ENCODE measurements at places on chromosomes 11 and 22.

DNA sequence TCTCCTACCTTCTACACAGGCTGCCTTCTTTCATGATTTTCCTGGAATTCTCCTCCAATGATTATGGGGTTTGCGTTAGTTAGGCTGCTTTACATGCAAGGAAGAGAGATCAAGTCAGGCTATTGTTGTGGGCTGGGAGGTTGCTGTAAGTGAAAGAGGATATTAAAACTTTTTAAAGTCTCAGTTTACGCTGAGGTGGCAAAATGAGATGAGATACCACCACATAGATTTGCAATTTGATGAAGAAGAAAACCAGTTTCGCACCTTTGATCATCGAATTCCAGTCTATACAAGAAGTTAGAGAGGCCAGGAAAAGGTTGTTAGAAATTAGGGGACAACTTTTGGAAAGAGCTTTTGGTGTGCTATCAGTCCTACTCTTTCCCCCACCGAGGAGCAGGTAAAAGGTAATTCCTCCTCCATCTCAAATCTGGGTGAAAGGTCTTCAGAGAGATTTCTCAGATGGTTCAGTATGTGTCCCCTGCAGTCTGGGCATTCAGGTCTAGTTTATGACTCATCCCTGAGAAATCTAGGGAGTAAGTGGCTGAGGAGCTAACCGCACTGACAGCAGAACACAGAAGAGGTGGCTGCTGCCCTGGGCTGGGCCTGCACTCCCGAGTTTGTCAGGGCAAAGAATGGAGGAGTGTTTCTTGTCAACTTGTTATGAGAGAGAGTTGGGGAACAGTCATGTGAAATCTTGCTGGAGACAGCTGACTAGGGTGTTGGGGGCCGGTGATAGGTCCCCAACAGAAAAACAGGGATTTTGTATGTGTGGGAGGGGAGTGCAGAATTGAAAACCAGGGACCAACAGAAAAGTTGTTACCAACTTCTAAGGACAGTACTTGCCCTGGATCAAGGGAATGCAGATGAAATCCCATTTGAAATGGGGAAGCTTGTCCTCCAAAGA, 34.7 kb downstream of the CCDC83 start:
- DNase-seq = no peak

DNA sequence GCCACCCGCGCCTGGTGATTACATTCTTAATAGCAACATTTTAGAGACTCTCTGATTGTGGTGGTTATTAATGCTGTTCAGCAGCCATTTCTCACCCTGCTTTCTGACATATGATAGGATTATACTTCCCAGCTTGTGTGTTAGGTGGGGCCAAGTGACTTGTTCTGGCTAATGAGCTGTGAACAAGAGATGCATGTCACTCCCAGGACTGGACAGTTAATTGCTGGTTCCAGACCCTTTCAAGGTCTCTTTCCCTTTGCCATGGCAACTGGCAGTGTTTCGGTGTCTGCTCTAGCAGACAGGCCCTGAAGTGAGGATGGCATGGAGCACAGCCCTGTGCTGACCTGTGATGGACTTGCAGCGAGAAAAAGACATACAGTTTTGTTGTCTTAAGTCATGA, 8.9 kb upstream of the PTPRJ start:
- no peak for DNase-seq

DNA sequence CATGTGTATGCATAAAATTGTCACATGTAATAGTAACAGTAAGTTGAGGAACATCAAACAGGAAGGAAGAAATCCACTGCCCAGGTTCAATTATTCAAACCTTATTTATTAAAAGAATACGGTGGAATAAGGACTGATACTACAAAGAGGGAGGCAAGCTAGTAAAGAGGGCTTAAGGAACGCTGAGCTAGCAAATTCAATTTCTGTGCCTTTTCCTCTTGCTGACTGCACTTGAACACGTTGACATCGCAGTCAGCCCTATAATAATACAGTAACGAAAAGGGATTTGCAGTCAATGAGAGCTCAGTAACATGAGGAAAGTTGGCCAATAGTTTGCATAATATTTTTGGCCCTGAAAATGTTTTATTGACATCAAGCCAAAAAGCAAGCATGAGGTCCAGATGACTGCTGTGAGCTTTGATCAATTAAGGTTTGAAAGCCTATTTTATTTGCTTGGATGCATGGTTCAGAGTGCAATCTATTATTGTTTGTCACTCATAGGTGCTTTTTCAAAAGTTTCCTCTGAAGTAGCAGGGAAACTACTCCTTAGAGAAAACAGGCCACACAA, 861.8 kb downstream of the LRRC4C start:
- no peak for DNase-seq

GRCh38 chr11:131666006-131666405, 295.6 kb downstream of the NTM start:
- DNase-seq = no peak

DNA sequence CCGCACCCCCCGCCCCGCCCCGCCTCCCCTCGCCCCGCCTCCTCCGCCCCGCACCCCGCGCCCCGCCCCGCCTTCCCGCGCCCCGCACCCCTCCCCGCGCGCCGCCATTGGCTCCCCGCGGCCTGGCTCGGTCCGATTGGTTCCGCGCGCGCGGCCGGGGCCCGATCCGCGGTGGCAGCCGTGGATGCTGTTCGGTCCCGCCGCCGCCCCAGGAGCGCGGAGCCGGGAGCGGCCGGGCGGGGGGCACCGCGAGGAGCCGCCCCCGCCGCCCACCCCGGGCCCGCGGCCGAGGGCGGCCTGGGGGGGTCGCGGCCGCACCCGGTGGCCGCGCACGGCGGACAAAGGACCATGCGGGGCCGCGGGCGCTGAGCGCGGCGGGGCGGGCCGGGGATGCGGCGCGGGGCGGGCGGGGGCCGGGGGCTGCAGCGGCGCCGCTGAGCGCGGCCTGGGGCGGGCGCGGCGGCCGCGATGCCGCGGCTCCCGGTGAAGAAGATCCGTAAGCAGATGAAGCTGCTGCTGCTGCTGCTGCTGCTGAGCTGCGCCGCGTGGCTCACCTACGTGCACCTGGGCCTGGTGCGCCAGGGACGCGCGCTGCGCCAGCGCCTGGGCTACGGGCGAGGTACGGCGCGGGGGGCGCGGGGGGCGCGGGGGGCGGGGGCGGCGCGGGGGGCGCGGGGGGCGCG, at the start of gene B4GALNT4:
Gene B4GALNT4, plus strand, starts transcription at position 164 of the 683 bp plus-strand sequence. Its CDS starts 305 bp downstream, at position 469.
- DNase-seq = no peak

- no peak for DNase-seq
These were observed 272.5 kb downstream of the BUD13 start for GRCh38 chr11:116500026-116500946.

GRCh38 chr11:18769802-18770456, 21.7 kb downstream of the PTPN5 start:
- peak; percentile 50 for DNase-seq

- DNase-seq = no peak
These were observed 332.7 kb downstream of the CASP12 start for GRCh38 chr11:104565583-104565961.

DNA sequence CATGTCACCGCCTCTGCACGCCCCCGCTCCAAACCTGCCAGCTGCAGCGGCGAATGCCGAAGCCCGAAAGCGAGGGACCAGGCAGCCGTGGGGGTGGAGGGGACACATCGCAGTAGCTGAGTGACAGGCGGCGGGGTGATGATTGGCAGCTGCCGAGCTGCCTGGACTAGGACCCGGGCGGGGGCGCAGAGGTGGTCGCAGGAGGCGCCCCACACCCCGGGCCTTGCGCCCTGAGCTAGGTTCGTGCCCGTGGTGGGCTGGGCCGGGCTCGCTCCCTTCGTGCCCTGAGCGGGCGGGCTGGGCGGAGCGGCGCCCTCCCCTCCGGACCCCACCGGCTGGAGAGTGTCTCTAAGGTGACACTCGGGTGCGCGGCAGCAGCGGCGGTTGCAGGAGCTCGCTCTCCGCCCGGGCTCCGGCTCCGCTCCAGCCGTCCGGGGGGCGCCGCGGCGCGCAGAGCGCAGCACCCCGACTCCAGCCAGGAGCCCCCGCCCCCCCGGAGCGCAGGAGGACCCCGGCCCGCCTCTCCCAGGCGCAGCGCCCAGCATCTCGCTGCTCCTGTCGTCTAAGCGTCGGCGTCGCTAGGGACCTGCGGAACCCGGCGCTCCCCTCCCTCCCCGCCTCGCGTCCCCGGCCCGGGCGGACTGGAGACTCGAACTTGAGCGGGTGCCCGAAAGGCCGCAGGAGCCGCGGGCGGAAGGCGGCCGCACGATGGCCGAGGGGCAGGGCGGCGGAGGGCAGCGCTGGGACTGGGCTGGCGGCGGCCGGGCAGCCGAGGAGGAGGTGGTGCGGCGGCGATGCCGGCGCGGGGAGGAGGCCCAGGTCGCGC, 14.5 kb upstream of the DGKZ start:
- DNase-seq = no peak

DNA sequence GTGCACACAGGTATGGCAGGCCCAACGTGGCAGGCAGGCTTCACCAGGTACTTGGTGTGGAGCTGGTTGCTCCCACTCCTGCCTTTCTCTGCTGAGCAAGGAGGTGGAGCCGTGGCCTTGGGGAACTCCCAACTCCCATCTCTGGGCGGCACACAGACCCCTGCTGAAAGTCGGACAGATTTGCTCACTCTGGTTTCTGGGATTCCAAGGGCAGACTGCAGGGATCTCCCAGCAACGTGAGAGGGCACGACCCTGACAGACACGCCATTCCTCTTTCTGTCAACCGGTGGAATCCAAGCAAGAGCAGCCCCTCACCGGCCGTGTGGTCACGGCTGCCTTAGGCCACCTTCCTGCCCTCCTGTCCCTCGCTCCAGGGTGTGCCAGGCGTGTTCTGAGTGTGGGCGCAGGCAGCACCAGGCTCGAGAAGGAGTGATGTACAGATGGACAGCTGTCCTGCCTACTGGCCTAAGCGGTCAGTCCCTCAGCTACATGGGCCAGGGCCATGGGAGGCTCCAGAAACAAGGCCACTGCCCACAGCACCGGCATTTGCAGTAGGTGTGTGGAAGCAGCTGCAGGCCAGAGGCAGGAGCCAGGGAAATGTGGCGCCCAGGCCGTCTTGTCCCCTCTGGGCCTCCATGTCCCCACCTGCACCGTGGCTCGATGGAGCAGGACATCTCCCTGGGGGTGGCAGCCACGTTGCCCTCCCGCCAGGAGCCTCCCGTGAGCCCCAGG, 13.7 kb upstream of the PPARA start:
- DNase-seq = no peak

- no peak for DNase-seq
These were observed 55.0 kb upstream of the ARFGAP3 start for GRCh38 chr22:42912059-42912458.

GRCh38 chr22:37716708-37717107, 19.9 kb downstream of the TRIOBP start:
- DNase-seq = no peak

DNA sequence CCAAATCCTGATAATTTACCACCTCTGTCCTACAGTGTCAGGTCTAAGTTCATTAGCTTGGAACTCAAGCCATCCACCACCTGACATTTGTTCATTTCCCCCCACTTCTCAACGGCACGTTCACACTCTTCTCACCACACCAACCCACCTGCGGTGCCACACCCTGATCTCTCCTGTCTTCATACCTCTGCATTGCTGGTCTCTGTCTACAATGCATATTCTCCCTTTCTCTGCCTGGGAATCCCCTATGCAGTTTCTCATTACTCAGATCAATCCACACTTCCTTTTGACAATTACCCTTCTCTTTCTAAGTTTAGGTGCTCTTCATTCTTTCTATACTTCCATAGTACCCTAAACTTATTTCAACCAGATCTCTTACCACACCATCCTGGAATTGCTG, 20.4 kb upstream of the EMSY start:
- peak; percentile 22 for DNase-seq

DNA sequence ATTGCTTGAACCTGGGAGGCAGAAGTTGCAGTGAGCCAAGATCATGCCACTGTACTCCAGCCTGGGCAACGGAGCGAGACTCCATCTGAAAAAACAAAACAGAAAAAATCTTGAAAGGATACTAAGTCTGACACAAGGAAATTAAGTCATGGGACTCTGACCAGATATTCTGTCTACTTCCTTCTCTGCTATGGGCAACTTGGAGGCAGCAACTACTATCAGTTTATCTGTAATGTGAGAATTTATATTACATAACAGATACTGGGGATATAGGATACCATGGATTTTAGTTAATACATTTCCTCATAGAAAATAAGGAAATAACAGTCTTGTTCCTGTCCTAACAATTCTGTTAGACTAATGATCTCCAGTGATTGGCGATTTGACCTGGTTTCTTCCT, 1.6 kb upstream of the SGSM3 start:
- DNase-seq = no peak

DNA sequence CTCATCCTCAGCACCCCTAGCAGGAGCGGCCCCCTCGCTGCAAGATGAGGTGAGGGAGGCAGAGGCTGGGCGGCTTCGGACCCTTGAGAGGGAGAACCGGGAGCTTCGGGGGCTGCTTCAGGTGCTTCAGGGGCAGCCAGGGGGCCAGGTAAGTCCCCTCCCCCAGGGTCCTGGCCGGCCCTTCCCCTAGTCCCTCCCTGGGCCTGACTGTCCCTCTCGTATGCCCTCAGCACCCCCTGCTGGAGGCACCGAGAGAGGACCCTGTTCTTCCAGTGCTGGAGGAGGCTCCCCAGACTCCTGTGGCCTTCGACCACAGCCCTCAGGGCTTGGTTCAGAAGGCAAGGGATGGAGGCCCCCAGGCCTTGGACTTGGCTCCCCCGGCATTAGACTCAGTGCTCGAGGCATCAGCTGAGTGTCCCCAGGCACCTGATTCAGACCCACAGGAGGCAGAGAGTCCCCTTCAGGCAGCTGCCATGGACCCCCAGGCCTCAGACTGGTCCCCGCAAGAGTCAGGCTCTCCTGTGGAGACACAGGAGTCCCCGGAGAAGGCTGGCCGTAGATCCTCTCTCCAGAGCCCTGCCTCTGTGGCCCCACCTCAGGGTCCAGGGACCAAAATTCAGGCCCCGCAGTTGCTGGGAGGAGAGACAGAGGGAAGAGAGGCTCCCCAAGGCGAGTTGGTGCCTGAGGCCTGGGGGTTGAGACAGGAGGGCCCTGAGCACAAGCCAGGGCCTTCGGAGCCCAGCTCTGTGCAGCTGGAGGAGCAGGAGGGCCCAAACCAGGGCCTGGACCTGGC, 4.0 kb downstream of the CCDC88B start:
- no peak for DNase-seq

GRCh38 chr22:46961591-46962295, 199.3 kb downstream of the TBC1D22A start:
- DNase-seq = no peak

DNA sequence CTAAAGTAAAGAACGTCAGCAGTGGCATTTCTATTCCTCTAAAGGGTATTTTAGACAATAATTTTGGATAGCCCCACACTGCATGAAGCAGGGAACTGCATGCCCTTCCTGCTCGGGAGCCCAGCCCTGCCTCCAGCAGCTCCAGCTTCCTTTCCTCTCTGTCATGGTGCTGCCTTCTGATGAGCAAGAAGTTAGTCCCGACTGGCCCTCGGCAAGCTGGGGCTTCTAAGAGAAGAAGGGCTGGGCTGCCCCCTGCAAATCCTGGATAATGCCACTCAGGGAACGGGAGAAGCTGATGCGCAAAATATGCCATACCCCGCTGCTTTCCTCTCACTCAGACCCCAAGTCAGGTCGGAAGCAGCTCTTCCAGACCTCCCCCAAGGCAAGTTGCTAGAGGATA, 296.4 kb downstream of the ETS1 start:
- no peak for DNase-seq

DNA sequence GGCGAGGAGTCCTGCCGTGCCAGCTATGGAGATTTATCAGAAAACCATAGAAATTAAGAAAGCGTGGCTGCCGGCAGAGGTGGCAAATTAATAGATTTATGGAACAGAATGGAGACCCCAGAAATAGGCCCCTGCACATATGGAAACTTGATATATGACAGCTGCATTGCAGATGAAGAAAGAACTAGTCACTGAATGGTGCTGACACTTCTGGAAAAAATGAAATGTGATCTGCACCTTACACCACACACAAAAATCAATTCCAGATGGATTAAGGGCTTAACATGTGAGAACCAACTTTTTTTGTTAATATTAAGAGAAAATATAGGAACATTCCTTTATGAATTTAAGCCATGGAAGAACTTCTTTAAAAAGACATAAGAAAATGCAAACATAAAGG, 40.3 kb upstream of the TSKU start:
- no peak for DNase-seq

Measured in GM06990 (cell line).